ENCODE measurements at places on chromosomes 7 and 10. TPM values are rescaled to one million over a fixed set of nuclear protein-coding genes. Genes with fewer than 3 reads are reported as not detected.

DNA sequence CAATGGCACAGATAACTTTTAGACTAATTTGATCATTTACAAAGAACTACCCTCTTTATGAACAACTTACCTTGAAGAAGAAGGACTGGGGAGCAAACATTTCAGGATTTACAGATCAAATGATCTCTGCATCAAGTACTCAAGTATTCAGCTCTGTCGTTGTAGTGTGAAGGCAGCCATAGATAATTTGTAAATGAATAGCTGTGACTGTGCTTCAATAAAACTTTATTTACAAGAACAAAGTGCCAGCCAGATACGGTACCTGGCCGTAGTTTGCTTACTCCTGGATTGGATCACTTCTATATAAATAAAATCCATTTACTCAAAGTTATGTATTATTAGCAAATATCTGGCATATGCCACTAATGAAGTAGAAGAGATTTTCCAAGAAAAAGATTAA lies 388.2 kb upstream of the SEMA3A start:
- DNase-seq = no peak

GRCh38 chr10:67802767-67803538 lies 35.0 kb downstream of the DNAJC12 start:
- DNase-seq = peak; percentile 30

GRCh38 chr7:151924508-151924907 lies 31.7 kb upstream of the GALNTL5 start:
- peak; percentile 26 for DNase-seq

- DNase-seq = no peak
Observed at GRCh38 chr7:127755521-127755920, 103.5 kb downstream of the SND1 start.

DNA sequence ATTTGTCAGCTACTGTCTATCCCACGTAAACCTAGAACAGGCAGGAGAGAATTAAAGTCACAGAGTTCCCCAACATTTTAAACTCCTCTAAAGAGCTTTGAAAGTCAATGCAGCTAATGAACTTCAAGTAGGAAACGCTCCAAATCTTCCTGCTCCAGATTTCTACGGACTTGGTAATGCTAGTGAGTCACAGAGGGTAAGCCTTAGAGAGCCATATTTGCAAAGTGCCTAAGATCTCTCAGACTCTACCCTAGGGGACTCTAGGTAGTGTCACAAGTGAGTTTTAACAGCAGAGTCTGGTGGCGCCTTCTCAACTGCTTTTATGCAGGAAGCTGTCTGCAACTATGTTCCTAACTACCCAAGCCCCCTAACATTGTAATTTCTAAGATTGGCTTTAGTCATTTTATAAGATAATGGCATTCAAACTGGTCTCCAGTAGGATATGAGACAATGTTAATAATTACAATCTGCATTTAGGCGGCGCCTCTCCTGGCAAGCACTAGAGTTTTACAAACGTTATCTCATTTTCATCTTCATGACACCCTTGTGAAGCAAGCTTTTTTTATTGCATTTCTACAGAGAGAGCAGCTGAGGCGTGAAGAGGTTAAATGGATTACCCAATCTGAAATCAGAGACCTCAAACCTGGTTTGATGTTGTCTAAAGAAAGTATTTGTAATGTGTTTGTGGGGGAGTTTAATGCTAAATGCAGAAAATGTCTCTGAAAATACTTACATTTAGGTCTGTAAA lies 22.0 kb upstream of the FZD1 start:
- DNase-seq = no peak

DNA sequence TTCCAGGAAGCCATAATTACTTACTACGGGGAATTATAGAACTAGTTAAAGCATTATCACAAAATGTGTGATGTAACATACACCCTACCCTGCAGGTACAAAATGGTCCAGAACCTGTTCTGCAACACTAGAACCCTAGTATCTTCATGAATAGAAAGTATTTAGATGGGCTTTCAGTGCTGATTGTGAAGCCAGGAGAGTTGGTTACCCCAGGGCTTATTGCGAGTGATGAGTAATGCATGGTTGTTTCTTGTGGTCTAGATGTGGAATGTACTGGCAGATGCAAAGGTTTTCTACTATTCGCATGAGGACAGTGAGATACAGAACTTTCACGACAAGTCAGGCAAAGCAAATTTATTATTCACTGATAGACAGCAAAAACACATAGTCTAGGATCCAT lies 33.6 kb upstream of the AGR3 start:
- no peak for DNase-seq

DNA sequence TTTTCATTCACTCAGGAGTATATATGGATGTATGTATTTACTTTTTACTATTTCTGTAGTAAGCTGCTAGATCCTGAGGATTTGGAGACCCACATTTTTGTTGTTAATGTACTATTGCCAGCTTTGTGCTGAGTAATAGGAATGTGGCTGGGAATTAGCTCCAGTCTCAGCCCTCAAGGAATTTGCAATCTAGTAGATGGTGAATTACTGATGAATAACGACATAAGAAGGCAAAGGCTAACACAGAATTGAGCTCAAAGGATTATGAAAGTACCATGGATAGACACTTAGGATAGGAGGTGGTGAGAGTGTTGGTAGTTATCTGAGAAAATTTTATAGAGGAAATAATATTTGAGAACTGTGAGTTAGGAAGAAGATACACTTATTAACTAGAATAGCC lies 19.9 kb downstream of the CASD1 start:
- DNase-seq = no peak

DNA sequence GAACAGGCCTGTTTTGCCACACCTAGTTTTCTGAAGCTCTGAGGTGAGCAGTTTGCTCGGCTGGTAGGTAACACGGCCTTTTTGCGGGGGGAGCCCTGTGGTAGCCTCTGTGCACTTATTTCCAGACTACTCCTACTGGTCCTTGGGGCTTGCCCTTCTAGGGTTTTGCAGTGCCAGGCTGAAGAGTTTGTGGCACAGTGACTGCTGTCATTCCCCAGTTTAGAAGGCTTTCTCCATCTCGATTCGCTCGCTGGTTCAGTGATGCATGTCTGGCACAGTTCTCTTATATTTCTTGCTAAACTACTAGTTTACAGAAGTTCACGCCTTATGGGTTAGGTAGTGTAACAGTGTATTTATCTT lies 711 bp downstream of the KIF20B start:
- peak; percentile 23 for DNase-seq

- no peak for DNase-seq
Observed at GRCh38 chr7:130152493-130153210, 52.6 kb downstream of the TMEM209 start.

Gene NME8
- not detected for polyA plus RNA-seq

Gene CHPF2
- polyA plus RNA-seq = 68.2 TPM

Gene SPAM1
- not detected for polyA plus RNA-seq

Gene ZKSCAN5
- polyA plus RNA-seq = 6.2 TPM

Gene ADGRA1
- polyA plus RNA-seq = not detected
